ENCODE measurements at places on chromosomes 4 and X.
A peak's percentile ranks its signal among the peaks of the same experiment; 100 is the strongest.

GRCh38 chrX:108072746-108073145 is 18.6 kb downstream of the PSMD10 start:
- no peak for DNase-seq

DNA sequence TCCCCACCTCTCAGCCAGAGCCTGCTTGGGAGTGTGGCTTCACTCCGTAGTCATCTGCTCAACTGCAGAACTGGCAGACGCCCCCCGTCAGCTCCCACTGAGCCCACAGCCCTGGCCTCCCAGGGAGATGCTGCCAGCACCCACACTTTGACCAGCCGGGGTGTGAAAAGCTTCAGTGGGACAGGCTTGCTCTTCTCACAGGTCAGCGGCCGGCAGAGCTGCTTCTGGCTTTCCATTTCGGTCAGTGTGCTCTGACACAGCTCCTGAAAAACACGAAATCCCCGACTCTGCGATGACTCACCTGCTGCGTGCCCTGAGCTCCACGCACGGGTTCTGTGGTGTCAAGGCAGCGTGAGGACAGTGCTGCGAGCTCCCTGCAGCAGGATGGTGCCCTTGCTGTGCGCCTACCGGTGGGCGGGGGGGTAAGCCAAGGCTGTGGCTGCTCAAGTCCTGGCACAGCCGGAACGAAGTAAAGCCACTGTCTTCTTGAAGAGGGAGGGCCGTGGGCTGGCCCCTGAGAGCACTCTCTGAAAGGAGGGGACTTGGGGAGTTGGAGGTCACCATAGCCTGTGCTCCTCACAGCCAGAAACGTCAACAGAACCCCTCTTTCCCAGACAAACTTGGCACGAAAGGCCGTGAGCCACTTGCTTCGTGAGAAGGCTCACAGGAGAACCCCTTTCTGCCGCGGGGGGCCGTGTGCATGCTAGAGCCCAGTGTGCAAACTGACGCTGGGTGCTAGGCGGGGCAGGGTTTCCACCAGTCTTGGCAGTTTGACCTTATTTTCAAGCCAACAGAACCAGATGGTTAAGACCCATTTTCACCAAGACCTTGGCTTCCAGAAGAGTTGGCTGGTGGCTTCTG is 23.6 kb downstream of the NOP14 start:
- no peak for DNase-seq

GRCh38 chr4:139368998-139369397 is 66.7 kb upstream of the NDUFC1 start:
- DNase-seq: no peak

DNA sequence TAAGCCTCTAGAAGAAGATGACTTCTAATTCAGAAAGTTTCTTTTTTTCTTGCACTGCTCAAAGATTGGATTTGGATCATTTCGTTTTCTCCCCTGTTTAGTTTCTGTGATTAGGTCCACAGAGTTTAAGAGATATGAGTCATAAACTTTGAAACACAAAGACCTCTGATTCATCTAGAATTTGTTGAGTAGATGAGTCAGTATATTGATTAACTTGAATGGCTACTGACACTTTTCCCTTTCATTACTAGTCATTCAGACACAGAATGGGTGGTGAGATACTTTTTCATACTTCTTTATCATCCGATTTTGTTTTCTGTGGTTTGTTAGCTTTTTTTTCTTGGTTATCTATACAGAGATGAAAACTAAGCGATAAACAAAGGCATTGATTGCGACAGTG is 34.1 kb upstream of the AFF2 start:
- DNase-seq: no peak

DNA sequence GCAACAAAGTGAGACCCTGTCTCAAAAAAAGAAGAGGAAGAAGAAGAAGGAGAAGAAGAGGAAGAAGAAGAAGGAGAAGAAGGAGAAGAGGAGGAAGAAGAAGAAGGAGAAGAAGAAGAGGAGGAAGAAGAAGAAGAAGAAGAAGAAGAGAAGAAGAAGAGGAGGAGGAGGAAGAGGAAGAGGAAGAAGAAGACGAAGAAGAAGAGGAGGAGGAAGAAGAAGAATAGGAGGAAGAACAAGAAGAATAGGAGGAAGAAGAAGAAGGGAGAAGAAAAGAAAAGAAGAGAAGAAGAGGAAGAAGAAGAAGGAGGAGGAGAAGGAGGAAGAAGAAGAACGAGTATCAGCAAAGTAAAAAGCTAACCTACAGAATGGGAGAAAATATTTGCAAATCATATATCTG is 33.3 kb upstream of the LONRF3 start:
- DNase-seq: no peak

DNA sequence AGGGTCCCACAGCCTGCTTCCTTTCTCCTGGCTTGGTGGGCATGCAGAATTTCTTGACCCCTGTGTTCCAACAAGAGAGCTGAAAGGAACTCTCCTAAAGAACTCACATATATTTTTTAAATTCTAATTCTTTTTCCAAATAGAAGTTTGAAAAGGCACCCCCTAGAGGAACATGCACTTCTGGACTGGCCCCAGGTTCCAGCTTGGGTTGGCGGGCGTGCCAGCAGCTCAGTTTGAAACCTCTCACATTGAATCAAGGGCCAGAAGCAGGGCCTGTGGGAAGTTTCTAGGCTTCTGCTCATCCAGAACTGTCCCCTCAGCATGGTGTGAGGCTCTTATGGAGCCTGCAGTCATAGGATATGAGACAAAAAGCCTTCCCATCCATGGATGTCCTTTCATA is 132.6 kb downstream of the ATG4A start:
- no peak for DNase-seq

DNA sequence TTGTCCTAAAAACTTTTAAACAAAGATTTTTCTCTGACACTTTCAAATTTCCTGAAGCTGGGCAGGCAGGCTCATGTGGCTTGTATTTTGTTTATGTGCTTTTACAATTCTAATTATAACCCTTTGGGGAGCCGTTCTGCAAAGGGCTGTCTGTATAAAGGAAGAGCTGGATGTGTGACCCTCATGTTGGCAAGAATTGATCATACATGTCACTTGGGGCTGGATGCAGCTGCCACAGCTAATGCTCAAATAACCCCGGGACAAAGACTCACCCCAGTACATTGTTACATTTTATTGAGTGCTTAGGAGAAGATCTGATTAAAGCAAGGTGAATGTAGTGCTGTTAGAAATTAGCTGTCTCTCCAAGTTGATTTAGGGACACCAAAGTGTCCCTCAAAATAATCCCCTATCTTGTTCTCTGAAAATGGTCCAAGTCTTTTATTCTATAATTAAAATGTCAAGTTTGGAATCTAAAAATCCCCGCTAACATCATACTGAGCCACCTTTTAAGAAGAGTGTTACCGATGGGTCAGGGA is 13.0 kb upstream of the DAPP1 start:
- no peak for DNase-seq

- DNase-seq: no peak
These were observed 467.5 kb downstream of the PACRGL start for GRCh38 chr4:21167711-21168110.

GRCh38 chr4:8555716-8556115 is 24.5 kb upstream of the GPR78 start:
- no peak for DNase-seq

DNA sequence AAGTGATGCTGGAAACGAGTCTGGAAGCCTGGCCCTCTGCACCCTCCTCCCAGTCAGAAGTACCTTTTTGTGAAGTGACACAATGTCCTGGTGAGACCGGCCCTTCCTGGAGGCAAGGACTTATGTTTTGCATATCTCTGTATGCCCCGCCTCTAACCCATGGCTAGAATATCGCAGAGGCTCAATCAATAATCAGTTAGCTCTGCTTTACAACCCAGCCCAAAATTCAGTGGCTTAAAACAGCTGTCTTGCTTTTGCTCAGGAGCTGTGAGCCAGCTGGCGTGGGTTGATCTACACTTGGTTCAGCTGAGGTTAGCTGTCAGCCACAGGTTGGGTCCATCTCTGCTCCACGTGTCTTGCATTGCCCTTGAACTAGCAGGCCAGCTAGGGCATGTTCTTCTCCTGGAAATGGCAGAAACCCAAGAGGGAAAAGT is 98.8 kb upstream of the METTL14 start:
- no peak for DNase-seq

GRCh38 chrX:22520128-22520828 is 247.6 kb downstream of the CBLL2 start:
- DNase-seq: no peak

- DNase-seq: no peak
These were observed 45.7 kb downstream of the GPAT3 start for GRCh38 chr4:83581411-83582288.

DNA sequence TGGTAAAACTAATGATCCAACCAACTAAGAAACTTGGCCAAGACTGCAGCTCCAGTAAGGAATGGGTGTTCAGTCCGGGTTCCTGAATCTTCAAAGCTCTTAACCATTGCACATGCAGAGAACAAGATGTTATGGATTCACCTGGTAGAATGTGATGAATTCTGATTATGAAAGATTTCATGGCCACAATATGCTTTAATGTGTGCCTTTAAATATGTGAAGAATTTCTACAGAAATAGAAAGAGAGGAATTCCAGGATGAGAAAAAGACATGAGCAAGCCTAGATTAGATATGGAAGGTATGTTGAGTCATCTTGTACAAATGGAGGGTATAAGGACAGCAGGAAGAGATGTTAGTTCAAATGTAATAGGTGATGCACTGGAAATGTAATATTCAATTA is 472.2 kb upstream of the TENM3 start:
- DNase-seq: no peak

GRCh38 chr4:24913119-24913485 is 260 bp upstream of the CCDC149 start:
- no peak for DNase-seq

GRCh38 chr4:37431417-37431743 is 186.8 kb downstream of the NWD2 start:
- DNase-seq: no peak

GRCh38 chrX:79130857-79131256 is 13.6 kb upstream of the GPR174 start:
- no peak for DNase-seq

DNA sequence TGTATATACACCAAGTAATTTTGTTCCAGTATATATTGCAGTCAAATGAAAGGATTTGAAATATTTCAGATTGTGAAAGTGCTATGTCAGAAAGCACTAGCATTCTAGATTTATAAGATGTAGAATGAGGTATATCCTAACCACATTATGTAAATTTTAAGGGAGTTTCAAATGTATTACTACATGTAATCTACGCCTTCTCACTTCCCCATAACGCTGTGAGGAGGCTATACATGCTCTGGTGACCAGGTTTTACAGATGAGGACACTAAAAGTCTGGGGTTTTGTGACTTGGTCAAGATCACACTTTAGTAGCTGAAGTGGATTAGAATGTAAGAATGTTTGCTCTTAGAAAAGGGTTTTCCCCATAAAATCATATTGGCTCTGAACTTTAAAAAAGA is 8.1 kb downstream of the ENPEP start:
- no peak for DNase-seq

DNA sequence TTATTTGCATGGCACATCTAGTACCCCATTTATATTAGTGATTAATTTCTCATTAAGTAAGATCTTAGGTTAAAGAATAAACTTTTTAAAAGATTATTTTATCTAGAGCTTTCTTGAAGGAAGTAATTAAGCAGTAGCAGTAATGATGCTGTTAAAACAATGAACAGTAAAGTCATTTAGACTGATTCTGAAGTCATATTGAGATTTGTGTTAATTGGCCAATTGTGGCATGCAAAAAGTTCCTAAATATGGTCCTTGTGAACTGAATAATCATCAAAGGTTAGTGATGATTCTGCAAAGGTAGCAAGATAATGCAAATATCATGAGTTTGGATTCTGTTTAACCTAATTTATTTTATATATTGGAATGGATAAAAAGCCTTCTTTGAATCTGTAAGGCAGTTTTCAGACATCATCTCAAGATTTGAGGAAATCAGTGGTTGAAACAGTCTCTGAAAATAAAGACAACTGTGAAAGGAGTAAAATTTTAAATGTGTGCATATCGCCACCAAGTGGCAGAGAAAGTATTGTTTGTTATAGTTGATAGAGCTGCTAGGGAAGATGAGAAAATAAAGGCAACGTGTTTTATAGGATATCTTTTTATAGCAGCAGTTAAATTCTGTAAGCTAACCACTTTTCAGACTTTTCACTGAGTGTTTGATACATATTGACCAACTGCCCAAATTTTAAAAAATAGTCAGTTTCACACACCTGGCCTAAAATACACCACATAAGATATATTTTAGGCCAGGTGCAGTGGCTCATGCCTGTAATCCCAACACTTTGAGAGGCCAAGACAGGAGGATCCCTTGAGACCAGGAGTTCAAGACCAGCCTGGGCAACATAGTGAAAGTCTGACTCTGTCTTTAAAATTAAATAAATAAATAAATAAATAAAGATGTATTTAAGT is 79.6 kb downstream of the CCKAR start:
- DNase-seq: no peak

- DNase-seq: no peak
These were observed 269.8 kb downstream of the COL25A1 start for GRCh38 chr4:109032671-109033070.

- no peak for DNase-seq
These were observed 177.6 kb downstream of the IQCM start for GRCh38 chr4:149638073-149638472.

DNA sequence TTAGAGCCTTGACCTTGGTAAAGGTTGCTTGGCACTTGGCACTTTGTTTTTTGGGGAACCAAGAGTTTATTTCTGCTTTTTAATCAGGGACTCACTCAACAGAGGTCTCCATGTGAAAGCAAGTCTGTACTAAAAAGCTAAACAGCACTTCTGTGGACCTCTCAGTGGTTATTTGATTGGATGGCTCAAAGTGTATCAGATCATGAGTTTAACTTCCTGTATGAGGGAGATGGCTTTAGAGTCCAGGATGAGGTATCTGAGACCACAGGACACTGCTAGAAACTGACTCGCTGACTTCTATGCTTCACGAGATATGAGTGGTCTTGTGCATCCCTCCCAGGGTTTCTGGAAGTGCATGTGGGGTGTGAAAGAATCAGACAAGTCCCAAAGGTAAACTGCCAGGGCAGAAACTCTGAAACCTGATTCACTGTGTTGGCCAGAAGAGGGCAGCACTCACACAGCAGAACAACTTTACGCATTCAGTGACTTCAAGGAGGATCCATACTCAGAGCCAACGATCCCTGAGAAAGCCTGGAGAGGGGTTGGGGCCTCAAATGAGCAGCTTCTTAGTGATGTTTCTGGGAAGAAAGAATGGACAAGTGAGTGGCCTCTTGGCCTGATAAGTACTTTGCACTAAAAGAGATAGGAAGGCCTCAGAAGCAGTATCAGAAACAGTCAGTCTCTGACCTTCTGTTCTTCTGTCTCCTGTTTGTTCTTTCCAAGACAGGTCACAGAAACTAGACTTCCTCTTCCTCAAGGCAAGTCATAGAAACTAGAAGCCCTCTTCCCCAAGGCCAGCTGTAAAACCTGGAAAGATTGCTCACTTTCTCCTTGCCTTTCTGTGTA is 220.3 kb upstream of the CXCL13 start:
- DNase-seq: peak; percentile 36

GRCh38 chrX:2463973-2464676 is 36.7 kb downstream of the DHRSX start:
- DNase-seq: no peak

GRCh38 chr4:176864238-176864637 is 71.5 kb upstream of the VEGFC start:
- DNase-seq: no peak

DNA sequence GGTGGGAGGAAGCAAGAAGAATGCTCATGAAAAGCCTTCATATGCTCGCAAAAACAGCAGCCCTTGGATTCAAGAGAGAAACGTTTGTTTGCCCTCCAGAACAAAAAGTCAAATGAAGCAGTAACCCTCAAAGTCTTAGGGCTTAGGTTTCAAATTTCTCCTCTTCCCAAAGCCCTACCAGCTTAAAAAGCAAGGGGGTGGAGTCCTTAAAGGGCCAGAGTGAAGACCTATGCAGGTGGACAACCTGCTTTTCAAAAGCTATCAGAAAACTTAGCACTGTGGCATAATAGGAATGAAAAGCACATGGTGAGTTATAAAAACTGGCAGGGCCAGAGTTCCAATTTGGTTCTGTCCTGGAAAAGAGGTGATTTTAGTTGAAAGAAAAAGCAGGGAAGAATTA is 253.3 kb downstream of the NAP1L3 start:
- no peak for DNase-seq

Measured in activated CD8-positive, alpha-beta memory T cell treated with anti-CD3 and anti-CD28 coated beads, Interleukin-2, amount 50 U/mL, for 4 hours (primary cell).